ENCODE measurements at places on chromosomes 7 and 10.

- no peak for DNase-seq
These were observed 1.8 kb downstream of the SEMA3C start for GRCh38 chr7:80916770-80917741.

- DNase-seq: no peak
These were observed 21.4 kb downstream of the BZW2 start for GRCh38 chr7:16667355-16667754.

DNA sequence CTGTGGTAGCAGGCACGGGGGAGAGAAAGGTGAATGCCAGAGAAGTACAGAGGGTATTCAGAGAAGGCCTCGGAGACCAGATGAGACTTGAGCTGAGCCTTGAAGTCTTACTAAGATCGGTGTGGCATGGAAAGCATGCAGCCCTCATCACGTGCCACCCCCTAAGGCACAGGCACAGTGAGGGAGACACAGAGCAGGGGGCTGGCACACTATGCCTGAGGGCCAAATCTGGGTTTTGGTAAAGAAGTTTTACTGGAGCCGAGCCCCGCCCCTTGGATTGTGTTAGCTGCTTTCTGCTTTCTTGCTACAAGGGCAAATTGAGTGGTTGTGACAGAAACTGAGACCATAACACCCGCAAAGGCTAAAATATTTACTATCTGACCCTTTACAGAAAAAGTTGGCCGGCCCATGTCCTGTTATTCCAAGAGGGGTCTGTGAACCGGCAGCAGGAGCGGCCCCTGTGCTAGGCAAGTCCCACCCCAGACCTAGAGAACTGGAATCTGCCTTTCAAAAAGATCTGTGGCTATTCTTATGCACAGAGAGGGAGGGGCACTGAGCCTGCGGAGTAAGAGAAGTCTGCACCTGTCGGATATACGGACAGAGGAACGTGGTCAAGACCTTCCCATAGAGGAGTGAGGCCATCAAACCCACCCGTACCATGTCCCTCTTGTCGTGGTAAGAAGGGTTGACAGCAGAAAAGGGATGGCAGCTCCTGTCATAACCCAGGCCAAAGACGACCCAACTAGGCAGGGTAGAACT is 109.3 kb upstream of the RHEB start:
- no peak for DNase-seq

GRCh38 chr10:62851442-62851841 is 35.3 kb upstream of the EGR2 start:
- DNase-seq: no peak

DNA sequence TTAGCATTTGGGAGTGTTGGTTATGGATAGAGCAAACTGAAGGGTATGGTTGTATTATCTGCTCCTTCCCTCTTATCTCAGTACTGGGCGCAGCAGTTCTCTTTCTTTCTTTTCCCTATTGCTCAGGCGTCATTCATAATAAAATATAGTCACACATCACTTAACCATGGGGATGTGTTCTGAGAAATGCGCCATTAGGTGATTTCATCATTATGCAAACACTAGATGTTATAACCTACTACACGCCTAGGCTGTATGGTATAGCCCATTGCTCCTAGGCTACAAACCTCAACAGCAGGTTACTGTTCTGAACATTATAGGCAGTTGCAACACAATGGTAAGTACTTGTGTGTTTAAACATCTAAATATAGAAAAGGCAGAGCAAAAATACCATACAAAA is 401.7 kb downstream of the EXOC4 start:
- no peak for DNase-seq

DNA sequence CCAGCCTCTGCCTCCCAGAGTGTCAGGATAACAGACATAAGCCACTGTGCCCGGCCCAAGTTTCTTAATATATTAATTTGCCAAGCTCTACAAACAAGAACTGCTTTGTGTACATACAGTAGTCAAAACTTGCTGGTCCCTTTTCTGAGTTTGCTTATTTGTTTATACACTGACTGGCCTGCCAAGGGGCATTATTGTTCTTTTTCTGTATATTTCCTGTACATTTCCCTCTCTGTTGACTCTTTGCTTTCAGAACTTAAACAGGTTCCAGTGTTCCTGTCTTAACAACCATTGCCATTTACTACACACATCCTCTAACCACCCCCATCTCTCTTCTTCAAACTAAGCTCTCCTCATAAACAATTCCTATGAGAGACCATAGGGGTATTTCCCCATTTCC is 61.5 kb upstream of the RPA3 start:
- DNase-seq: no peak

- no peak for DNase-seq
These were observed 129.6 kb upstream of the ANKRD1 start for GRCh38 chr10:91050371-91051034.

- no peak for DNase-seq
These were observed 609.6 kb downstream of the KCNMA1 start for GRCh38 chr10:77028042-77028441.

DNA sequence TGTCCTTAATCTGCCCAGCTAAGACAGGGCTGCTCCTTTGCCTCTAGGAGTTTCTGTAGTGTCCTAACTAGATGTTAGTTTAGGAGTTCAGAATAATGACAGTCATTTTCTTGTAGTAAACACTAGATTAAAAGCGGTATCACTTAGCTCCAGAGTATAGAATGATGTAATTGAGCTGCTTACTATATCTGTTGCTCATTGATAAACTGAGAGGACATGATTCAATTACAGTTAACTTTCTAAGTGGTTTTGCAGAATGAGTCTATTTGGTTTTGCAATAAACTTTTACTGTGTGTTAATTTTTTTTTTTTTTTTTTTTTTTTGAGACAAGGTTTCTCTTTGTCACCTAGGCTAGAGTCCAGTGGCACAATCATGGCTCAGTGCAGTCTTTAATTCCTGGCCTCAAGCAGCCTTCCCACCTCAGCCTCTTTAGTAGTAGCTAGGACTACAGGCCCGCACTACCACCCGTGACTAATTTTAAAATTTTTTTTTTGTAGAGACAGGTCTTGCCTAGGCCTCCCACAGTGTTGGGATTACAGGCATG is 1.8 kb downstream of the STMP1 start:
- DNase-seq: no peak

GRCh38 chr7:52100-52499 is 140.3 kb upstream of the FAM20C start:
- no peak for DNase-seq

- no peak for DNase-seq
These were observed 106.8 kb downstream of the ZMYND11 start for GRCh38 chr10:241966-242643.

GRCh38 chr7:133609806-133610205 is 356.9 kb downstream of the EXOC4 start:
- DNase-seq: no peak

DNA sequence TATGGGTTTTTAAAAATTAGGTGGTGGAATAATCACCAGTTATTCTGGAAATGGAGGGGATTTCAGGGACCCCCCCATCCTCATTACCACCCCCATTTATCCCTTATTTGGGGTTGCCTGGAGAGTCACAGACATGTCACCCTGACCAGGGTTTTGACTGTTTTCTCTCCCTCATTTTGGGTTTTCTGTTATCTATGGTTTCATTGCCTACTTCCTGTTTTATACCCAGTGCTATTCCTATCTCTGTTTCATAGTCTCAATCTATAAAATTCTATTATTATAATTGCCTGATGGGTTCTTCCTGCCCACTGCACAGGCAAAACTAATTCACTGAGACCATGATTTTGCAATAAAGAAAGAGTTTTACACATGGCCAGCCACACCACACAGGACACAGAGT is 15.9 kb upstream of the FAM221A start:
- DNase-seq: no peak

- no peak for DNase-seq
These were observed 1.3 kb downstream of the FGFR2 start for GRCh38 chr10:121596689-121597503.

DNA sequence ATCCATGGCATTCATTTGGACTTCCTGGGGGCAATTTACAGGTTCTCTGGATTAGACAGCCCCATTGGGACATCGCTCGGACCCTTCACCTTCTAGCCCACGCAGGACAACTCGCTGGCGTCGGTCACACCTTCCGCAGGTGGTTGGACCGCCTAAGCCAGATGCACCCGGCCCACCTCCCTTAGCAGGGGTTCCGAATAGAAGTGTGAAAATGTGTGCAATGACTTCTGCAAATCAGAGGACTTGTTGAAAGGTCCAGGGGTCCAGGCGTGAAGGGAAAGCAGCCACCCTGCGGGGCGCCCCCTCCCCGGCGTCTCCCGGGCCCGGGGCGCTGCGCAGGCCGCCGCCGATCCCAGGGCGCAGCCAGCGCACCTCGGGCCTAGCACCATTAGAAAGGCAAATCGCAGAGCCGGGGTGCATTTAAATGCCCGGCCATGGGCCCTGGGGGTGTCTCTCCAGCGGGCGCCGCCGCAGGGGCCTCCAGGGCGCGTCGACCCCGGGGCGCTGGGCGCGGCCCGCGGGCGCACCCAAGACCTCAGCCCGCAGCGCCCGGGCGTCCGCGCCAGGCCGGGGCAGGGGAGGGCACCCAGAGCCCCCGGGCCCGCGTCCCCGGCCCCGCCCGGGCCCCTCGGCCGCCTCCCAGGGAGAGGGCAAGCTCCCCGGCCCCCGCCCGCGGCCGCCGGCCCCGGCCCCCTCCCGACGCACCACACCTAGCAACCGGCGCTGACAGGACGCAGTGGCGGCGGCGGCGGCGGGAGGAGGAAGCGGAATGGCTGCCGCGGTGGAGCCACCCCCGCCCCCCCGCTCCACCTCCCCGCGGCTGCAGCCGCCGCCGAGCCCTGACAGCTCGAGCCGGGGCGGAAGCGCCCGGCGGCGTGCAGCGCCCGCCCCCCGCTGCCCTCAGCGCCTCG is 1.2 kb downstream of the JAZF1 start:
- peak; percentile 60 for DNase-seq

All from stimulated activated CD8-positive, alpha-beta memory T cell treated with anti-CD3 and anti-CD28 coated beads, Interleukin-15, amount 100 ng/mL, for 4 hours (primary cell).